ENCODE measurements at places on chromosomes 1 and 21.
A peak's percentile ranks its signal among the peaks of the same experiment; 100 is the strongest.

DNA sequence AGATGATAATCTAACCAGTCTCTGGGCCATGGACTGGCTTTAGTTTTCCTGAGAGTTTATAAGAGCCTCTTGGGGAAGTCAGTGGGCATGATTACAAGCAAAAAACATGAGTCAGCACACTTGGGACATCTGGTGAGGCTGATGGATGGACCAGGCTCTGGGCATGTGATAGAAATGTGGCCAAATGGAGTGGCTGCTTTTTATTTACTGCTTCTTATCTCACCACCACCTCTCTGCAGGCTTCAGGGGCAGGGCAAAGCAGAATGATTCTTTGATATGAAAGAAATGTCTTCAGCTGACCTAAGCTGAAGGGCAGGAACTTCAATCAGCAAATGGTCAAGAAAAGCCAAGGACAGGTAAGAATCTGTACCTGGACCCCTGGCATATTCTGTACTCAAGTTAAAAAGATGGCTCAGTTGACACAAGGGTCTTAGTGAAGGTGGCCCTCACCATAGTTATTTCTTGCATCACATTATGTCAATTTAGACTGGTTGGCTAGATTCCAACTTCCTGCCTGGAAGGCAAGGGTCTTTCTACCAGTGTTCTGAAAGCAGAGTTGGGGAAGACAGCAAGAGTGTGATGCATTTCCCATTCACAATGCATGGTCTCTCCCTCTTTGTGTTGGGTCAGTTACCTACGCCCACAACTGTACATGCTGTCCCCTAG is 162.8 kb downstream of the FASLG start:
- DNase-seq, result no peak

- no peak for DNase-seq
Observed at GRCh38 chr1:100847361-100848082, 47.1 kb downstream of the EXTL2 start.

- no peak for DNase-seq
Observed at GRCh38 chr1:175708787-175709186, 34.6 kb downstream of the TNR start.

- DNase-seq, result peak; percentile 88
Observed at GRCh38 chr1:62180639-62181038, 14.0 kb upstream of the L1TD1 start.

- DNase-seq, result no peak
Observed at GRCh38 chr1:114892194-114892918, 37.7 kb downstream of the SYCP1 start.

DNA sequence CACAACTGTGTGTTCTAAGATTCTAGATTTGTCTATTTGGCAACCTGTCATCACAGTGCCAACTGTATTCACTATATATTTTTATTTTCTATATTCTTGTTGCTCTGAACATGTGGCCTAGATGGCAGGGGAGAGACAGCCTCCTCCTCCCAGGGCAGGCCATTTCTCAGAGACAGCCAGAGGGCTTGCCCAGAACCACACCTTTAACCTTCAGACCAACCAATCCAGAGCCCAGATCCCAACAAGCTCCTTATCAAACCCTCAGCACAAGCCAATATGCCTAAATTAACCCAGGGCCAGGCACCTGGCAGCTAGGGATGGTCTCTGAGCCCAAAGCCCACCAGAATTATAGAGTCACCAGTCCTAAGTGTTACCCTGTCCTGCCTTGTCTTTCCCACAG is 19.3 kb downstream of the TRIM11 start:
- no peak for DNase-seq
